ENCODE measurements at places on chromosomes 3 and 15.

DNA sequence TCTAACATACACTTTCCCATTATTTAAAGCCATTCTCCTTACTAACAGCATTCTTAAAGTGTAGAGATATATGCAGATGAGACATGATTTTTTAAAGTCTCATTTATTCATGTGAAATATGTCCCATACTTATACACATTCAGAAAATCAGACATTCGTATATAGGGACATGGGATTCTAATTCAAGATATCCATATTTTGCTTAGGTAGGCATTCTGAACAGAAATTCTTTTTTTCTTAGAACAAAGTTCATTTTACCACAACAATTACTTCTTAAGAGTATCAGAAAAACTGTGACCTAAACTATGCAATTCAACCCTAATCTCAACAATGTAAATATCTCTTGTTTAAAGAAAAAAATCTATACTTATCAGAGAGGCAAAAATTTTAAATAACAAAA is 16.2 kb downstream of the DCUN1D1 start:
- DNase-seq = no peak

DNA sequence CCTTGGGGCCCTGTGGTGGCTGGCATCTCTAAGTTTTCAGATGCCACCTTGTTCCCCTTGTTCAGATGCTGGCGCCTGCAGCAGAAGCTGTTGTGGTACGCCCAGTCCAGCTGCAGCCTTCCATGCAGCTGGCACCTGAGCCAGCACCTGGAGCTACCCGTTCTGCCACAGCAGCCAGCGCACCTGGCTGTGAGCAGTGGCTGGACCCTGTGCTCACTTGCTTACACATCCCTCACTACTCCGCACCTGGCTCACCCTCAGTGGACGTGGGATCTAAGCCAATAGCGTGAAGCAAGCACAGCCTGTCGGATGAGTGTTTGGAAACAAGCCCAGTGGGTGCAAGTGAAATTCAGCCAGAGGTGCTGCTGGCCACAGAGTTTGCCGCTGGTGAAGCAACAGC is 607.5 kb upstream of the BCHE start:
- no peak for DNase-seq

DNA sequence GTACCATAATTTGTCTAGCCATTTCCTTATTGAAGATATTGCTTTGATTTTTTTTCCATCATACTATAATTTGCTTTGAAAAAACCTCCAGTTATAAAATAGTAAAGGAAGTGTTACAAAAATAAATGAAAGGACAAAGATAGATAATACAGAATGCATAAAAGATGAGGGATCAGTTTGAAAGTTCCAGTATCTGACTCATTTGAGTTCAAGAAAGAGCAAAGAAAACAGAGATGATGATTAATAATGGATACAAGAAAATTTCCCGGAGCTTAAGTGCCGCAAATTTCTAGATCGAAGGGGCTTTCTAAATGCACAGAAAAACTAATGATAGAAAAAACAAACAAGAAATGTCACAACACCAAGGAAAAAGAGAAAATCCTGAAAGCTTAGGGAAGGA is 4.3 kb downstream of the WDR48 start:
- DNase-seq = no peak

DNA sequence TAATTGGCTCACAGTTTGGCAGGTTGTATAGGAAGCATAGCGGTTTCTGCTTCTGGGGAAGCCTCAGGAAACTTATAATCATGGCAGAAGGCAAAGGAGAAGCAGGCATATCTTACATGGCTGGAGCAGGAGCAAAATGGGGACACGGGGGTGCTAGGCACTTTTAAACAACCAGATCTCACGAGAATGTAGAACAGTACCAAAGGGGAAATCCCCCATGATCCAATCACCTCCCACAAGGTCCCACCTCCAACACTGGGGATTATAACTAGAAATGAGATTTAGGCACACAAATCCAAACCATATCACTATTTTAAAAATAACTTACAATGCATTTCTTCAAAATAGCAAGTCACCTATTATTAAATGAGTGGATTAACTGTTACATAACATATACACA is 47.1 kb upstream of the ANKRD28 start:
- DNase-seq = no peak

- no peak for DNase-seq
Observed at GRCh38 chr3:51024121-51024520, 349.4 kb downstream of the DOCK3 start.

DNA sequence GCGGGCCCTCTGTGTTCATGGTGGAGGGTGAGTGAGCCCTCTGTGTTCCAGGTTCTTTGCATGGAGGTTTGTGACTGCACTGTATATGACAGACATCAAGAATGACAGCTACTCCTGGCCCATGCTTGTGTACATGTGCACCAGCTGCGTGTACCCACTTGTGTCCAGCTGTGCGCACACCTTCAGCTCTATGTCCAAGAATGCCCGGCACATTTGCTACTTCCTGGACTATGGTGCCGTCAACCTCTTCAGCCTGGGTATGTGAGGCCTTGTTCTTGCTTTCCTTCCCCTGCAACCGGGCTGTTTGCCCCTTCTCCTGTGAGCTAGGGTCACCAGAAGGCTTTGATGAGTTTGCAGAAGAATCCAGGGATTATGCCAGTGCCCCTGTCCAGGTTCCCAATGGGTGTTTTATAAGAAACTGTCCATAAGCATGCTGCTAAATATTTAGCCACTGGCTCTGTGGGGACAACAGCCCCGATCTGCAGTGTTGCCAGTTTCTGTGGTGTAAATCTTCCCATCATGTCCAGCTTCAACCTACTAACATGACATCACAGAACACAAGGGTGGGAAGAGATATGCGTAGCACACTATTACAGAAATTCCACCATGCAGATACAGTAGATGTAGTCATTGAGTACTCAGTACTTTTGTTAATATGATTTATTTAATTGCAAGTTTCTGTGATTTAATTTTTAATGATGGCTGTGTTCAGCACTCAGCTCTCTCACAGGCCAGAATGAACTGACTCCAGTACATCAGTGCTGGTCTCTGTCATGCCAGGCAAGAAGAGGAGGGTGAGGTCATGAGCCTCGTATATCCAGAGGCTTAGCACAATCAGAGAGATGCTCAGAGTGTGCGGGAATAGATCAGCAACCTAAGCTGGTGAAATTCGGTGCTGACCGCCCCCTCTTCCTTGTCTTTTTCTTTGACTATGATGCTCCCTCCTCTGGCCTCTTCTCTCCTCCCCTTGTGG is 29.2 kb upstream of the KIF23 start:
- no peak for DNase-seq

DNA sequence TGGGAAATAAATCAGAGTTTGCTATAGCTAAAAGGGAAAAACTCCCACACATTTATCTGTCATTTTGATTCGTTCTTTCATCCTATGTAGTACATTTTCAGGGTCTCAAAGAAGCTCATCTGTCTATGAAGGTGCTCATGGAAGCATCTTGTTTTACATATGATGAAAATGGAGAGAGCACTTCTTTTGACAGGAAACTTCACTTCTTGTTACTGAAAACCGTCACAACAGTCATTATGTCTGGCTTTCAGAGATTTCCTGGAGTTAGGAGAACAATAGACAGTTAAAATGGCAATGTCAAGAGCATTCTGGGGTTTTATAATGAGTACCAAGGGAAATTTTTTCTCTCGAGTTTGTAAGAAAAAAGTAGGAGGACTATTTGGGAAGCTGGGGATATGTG is 83.3 kb downstream of the TMEM108 start:
- DNase-seq = no peak

GRCh38 chr3:73868688-73869315 is 244.1 kb upstream of the PDZRN3 start:
- no peak for DNase-seq

DNA sequence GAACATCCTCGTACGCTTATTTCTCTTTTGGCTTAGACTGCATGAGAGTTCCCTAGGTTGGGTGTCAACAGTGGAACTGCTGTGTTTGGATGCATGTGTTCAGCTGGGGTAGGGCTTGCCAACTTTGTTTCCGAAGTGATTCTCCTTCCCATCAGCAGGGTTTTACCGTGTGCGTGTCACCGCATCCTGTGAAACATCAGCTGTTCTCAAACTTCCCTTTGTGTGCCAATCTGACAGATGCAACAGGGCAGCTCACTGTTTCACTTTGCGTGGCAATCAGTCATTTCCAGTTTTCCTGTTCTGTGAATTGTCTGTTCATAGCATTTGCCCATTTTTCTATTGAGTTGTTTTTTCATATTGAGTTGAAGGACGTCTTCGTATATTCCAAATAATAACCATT is 218.8 kb downstream of the VPS13C start:
- no peak for DNase-seq

DNA sequence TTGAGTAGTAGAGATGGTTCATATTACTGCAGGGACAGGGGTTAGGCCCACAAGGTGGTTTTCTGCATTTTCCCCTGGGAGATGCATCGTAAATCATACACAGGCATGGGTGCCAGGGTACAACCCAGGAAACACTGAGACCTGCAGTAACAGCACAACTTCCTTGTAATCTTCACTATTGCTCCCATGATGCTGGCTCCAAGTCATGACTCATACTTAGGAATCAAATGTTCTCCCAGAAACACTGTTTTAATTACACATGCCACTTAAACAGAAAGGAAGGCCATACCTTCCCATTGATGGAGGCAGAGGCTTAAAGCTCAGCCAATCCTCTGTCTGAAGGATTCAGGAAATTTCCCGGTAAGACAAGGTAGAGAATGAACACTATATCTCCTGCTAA is 106.5 kb downstream of the ERC2 start:
- no peak for DNase-seq

DNA sequence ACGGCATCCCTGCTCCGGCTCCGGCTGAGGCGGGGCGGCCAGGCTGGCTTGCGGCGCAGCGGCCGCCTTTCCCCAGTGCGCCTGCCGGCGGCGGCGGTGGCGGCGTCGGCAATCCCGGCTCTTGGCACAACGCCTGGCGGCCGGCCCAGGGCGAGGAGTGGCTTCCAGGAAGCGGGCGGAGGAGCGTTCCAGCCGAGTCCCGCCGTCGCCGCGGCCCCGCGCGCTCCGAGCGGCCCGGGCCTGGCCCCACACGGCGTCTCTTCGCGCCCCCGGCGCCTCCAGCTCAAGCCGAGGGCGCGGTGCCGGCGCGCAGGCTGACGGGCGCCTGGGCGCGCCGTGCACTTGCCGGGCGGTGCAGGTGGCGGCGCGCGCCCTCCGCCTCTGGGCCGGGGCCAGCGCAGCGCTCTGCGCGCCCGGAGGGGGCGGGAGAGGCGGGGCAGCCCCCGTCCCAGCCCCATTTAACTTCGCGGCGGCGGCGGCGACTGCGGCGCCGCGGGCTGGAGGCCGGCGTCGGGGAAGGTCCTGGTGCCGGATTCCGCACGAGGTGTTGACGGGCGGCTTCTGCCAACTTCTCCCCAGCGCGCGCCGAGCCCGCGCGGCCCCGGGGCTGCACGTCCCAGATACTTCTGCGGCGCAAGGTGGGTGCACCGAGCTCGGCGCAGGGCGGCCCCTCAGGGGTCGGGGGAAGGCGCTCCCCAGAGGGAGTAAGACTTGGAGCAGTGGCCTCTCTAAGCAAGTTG is at the start of gene ADAMTSL3:
ADAMTSL3 (plus strand) TSS at position 485 of the 740 bp plus-strand sequence. CDS start 1,639 bp downstream, outside the sequence.
- no peak for DNase-seq

- no peak for DNase-seq
Observed at GRCh38 chr15:72820278-72820677, 36.7 kb upstream of the ADPGK start.

DNA sequence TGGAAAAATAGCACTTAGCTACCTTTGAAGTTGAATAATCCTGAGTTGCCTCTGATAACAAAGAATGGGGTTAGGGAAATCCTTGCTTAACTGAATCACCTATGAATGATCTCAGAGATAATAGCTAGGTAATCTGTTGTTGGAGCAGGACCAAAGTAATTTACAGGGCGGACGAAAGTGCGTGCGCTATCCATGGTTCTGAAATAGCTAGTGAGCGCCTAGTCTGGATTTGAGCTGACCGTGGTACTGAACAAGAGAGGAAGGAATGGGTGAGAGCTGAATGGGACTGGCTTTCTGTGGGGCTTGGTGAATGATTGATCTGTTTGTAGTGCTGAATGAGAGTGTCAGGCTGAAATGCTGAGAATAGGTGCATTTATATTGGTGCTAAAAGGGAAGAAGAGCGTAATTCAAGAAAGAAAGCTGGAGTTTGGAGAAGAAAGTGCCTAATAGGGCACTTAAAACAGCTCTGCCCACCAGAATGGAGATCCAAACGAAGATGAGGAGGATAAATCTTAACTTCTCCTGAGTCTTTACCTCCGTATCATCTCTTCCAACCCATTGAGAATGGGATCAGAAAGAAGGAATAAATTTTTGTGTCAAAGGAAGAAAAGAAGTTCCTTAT is 10.1 kb downstream of the SCN10A start:
- DNase-seq = no peak

GRCh38 chr15:35439291-35439690 is 106.7 kb downstream of the DPH6 start:
- DNase-seq = no peak

DNA sequence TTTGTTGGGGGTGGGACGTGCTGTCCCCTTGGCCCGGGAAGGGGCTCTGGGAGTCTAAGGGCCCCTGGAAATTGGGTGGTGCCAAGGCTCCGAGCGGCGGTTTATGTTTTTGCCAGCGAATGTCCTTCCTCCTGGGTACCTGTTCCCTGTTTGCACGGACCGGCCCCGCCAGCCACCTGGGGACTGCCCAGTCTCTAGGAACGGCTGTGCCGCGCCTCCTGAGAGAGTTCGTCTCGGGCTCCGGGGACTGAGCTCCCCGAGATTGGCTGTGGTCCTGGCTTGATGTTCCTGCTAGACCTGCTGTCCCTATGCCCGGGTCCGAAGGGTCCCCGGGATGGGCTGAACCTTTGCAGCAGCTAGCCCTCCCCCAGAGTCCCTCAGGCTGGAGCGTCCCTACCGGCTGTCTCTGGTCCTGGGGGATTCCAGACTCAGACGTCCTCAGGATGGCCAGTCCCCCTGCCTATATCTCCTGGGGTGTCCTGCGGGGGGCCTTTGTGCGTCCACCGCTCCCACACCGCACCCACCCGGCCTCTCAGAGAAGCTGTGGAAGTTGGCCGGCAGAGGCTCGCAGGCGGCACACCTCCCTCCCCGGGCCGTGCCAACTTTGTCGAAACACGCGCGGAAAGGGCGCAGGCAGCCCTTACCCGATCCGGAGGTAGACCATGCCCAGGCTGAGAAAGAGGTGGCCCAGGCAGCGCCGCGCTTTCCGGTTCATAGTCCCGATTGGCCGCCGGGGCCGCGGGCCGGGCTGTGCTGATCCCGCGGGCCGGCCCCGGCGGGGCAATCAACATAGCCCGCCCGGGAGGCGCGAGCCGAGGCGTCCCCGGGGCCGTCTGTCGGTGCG is 547 bp downstream of the WNT7A start:
- DNase-seq = no peak

- DNase-seq = no peak
Observed at GRCh38 chr3:141737678-141738021, 448 bp upstream of the RNF7 start.

DNA sequence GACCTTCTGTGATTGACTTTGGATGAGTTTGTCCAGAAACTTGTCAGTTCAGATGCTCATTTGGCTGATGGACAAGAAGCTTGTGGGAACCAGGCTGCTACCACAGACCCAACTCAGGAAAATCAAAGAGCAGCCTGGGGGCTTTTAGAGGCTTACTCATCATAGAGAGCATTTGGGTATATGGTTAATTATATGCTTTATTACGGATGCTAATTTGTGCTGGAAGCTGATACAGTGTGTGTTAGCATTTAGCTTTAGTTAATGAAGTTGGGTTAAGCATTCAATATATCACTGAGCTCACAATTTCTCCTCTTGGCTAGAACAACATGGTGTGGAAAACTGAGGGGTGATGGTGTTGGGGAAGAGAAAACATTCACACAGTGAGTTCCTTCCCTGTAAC is 664.2 kb upstream of the CFAP20DC start:
- no peak for DNase-seq

- no peak for DNase-seq
Observed at GRCh38 chr3:35781558-35781957, 142.2 kb downstream of the ARPP21 start.
